ENCODE measurements at places on chromosomes 1 and 21.

- DNase-seq: no peak
Observed at GRCh38 chr1:1397839-1398523, 1.2 kb downstream of the CCNL2 start.

GRCh38 chr21:44454747-44455523 is at the start of gene LRRC3:
TSS of gene LRRC3 (plus strand) at chr21:44455510. CDS start at chr21:44456645, 1,135 bp downstream.
- DNase-seq: peak; percentile 50

DNA sequence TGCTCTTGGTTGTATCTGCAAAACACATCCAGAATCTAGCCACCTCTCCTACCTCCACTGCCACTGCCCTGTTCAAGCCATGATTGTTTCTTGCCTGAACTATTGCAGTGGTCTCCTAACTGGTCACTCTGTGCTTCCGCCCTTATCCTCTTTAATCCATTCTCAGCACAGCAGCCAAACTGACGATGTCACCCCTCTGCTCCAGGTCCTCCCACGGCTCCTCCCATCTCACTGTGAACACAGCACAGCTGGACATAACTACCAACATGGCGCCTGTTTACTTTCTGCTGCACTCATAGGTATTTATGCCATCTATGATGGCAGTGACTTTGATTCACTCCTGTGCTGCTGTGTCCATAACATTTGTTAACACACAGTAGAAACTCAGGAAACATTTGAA is 406.7 kb downstream of the DISC1 start:
- no peak for DNase-seq

DNA sequence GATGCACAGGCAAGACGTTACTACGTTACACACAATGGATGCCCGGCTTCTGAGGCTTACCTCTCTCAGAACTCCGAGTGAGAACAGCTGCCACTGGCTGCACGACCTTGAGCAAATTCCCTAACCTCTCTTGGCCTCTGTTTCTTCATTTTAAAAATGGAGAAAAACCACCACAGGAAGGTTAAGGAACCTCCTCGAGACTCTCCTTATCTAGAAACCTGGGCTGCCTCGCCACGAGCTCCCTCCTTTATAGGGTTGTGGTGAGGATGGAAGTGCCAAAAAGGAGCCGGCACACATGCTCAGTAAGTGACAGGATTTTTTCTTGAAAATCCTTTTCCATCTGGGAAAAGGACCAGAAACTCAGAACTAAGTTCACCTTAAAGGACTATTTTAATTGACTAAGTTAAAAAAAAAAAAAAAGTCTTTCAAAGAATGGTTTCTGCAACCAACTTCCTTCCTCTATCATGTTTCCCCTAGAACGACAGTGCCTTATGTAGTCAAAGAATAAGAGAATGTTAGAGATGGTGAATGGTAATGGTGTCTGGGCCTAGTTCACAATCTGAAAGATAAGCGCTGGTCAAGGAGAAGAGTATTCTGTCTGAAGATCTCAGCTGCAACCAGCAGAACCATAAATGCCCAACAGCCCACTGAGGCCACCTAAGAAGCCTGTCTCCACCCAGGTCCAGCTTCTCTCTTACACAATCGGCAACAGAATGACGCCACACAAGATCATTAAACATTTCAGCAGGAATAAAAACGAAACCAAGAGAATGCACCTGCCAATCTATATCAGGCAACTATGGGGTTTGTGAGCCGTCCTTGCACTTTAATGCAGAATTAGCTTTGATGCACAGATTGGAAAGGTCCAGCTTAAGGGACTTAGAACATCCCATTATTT is 64.9 kb downstream of the SLC45A1 start:
- no peak for DNase-seq

DNA sequence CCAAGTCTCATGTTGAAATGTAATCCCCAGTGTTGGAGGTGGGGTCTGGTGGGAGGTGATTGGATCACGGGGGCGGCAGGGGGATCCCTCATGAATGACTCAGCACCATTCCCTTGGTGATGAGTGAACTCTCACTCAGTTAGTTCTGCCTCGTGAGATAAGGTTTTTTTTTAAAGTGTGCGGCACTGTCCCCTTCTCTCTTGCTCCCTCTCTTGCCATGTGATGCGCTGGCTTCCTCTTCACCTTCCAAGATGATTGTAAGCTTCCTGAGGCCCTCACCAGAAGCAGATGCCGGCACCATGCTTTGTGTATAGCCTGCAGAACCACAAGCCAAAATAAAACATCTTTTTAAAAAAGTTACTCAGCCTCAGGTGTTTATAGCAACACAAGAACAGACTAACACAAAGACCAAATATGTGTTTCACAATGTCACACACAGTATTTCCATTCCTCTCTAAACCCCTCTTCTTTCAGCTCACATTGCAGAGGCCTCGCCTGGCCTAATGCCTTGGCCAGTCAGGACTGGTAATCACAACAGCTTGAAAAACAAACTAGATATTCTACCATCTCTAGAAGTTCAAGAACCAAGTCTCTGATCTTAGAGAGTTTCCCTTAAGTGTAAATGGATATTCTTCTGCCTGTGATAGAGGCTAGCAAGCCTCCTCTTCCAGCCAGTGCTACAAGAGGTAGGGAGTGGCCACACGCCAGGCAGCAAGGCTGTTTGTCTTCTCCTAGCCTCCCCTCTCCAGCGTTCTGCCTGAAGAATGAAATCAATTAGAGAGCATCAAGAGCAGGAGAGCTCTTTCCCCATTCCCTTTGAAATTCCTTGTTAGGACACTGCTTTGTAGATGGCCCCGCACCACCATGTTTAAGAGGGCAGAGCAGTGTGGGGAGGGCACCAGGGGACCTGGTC is 19.6 kb upstream of the RAP1A start:
- no peak for DNase-seq

DNA sequence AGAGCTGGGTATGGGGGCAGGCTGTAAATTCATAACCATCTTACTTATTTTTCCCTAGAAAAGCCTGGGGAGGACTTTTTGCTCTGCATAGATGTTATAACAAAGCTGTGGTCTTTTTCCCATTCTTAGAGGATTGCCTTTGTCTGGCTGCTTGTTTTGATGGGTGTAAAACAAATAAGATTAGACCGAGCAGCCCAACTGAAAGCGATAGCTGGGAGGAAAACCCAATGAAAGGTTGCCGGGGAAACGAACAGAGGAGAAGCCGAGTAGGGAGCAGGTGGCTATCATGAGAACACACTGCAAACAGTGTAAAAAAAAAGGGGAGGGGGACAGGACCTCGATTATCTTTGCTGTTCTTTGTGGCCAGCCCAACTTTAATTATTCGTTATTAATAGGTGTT is 1.9 kb downstream of the ELAVL4 start:
- DNase-seq: no peak

- DNase-seq: no peak
Observed at GRCh38 chr1:201536558-201536957, 2.4 kb upstream of the NAV1 start.

- no peak for DNase-seq
Observed at GRCh38 chr1:95232646-95233318, 1.2 kb upstream of the RWDD3 start.

DNA sequence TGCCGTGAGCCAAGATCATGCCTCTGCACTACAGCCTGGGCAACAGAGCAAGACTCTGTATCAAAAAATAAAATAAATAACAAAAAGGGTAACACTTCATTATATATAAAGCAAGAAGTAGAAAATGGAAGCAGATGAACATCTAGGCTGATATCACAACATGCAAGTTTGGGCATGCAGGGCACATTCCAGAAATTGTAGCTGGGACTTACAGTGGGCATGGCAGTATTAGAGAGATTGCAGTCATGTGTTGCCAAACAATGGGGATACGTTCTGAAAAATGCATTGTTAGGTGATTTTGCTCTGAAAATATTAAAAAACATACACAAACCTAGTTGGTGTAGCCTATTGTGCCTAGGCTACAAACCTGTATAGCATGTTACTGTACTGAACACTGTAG is 441.0 kb upstream of the PRMT6 start:
- DNase-seq: no peak

DNA sequence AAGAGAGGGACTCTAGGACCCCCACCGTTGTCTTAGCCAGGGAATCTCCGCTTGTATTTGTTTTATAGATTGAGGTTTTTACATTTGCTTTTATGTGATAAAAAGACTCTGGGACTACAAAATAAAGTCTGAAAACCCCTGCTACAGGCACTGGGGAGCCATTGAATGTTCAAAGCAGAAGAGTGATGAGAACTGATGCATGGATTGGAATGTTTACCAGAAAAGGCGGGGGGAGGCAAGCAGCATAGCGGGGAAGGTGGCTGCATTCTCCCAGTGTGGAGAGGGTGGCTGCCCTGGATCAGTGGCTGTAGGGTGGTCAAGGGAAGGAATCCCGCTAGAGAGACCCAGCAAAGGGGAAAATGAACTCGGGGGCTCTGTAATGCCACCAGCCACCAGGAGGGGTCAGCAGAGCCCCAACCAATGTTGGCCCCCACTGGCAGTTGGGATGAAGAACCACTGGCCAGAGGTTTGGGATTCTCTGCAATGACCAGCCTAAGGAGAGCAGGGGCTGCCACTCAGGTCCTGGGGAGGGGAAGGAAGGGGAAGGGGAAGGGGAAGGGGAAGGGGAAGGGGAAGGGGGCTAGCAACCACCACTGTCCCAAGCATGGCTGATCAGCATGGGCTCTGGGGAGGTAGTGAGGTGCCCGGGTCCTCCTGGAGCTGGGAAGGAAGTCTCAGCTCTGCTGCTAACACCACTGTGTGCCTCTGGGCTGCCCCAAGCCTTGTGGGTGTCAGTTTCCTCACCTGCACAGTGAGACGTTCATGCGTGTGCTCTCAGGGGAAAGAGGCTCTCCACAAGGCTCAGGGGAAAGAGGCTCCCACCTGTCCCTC is 19.2 kb upstream of the PEF1 start:
- DNase-seq: peak; percentile 7

- DNase-seq: no peak
Observed at GRCh38 chr1:25874635-25875153, 814 bp downstream of the PAQR7 start.

DNA sequence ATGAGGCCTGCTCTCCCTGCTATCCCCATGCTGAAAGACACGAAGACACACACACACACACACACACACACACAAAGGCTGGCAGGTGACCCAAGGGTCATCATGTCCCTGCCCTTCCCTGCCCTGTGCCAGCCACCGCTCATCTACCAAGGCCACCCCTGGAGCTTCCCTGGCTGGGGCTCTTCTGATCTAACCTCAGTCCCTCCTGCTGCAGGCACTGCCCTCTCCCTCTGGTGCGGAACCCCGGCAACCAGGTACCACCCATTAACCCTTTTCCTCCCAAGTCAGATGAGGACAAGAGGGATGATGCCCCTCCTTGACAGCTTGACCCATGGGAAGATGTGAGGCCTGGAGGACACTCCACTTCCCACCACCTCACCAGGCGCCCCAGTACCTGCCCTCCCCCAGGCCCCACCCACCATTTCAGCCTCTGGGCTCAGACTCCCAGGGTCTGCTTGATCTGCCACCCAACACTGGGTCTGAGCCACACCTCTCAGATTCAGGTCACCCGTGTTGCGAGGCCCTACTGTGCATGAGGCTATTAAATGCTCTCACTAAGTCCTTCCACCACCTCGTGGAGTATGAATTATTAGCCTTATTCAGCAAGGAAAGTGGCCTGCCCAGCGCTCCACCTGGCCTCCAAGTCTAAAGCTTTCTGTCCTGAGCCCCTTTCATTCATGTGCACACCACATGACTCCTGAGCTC is 2.5 kb downstream of the SDC3 start:
- no peak for DNase-seq

All from stimulated activated CD8-positive, alpha-beta memory T cell treated with anti-CD3 and anti-CD28 coated beads, Interleukin-15, amount 100 ng/mL, for 4 hours (primary cell).